Brain pericyte (primary cell): ENCODE measurements at places on chromosomes 7 and 10.

DNA sequence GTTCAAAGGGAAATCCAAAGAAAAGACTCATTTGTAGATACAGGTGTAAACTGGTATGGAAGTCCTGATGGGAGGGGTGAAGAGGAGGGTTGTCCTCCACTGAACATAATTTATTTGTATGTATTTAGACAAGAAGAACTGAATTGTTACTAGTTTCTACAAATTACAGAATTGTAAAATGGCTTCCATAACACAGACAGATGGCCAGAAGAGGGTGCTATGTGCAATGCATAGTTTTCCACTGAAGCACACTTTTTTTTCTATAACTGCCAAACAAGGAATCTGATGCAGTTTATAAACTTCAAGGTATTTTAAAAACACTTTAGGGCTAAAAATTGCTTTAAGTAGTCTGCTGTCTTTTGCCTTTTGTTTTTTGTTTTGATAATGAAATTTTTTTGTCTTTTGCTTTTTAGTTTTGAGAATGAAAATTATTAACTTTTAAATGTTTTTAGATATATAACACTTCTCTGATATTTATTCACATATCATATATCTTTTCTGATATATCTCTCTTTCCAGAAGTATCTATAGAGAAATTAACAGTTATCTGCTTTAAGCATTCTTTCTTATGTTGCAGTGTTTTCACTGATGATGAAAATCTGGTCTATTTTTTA is 58.5 kb downstream of the PHYHIPL start:
- no peak for DNase-seq

DNA sequence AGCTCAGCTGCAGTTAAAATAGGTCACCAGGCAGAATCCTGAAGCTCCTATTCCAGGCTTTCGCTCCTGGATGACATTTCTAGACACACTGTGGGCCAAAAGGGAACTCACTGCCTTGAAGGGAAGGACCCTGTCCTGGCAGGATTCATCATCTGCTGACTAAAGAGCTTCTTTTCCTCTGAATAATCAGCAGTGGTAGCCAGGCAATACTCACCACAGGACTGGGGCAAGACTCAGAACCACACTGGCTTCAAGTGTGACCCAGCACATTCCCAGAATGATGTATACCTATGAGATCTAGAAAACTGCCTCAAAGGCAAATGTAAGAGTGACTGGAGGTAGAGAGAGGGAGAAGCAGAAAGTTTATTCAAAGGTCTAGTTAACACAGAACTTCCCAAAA is 29.5 kb upstream of the EBF3 start:
- no peak for DNase-seq

DNA sequence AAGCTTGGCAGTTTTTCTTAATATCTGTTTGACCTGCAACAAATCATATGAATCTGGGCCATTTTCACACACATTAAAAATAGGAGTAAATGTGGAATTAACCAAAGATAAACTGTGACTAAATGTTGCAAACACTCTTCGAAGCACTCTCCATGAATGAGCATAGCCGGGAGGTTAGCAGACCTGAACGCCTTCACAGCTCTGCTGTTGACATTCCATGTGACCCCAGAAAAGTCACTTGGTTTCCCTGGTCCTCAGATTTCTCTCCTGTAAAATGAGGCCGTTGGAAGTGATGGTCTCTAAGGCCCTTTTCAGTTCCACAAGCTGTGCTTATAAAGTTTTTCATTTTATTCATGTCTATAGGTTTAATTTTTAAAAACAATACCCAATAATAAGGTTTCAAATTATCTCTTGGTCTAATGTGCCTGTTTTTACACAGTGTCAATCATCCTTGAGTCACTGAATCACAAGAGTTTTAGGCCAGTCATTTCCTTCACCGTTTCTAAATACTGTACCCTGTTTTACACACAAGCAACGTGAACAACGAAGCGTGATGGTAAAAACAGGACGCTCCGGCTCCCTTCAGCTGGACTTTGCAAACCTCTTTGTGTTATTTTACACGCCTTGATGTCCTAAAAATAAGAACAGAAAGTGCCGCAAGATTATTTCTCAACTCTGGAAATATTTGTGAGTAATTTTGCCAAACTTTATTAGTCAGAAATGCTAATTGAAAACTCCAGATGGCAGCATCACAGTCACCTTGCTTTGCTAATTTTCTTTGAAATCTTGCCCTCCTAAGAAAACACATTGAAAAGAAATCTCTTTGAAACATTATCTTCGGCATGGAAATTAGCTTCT is 38.6 kb upstream of the MET start:
- no peak for DNase-seq

DNA sequence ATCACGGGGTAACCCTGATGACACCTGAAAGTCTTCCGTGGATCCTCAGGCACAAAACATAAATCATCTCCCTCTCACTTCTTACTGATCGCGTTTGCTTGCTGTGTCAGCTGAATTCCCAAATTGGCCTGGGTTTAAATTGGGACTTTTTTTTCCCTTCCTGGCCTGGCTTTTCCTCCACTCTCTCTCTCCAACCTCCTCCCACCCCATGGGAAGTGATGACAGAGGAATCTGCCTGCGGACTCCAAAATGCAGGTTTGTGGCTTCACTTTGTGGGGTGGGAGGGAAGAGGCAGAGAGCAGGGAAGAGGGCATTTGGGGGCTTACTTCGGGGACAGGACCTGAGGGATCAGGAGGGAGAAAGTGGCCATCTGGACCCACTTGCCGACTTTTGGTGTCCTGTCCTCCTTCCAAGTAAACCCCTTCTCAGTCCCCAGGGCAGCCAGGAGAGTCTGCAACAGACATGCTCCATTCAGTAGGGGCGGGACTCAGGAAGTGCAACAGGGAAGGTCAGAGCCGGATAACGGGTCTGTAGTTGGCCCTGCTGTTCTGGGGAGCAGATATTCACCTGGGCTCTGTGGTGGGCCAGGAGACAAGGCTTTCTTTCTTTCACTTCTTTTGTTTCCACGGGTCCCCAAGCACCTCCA is 172.7 kb downstream of the PLXNA4 start:
- DNase-seq = no peak

DNA sequence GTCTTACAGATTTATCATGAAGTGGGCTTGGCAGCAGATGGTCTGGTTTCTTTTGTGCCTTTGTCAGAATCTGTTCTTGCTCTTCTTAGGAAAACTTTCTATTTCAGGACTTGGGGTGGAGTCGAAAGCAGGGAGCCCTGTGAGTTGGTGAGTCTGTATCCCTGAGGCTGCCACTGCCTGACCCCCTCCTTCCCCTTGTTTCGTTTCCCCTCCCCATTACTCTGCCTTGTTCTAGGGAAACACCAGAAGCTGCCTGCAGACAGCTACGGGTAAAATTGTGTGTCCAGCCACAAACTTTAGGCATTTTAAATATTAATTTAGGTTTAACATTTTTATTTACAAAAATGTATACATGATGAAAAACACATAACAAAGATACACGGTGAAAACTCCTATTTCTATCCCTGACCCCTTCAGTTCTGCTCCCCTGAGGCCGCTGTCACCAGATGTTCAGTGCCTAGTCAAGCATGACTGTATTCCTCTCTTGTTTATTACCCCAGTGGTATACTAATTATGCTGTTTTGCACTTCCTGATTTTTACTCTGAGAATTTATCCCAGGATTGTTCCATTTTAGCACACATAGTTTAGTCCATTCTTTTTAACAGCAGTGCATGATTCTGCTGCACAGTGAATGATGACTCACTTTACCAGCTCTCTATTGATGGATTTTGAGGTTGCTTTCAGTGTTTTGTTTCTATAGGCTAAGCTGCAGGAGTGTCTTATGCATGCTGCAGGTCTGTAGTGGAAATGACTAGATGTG is 9.1 kb downstream of the TSPAN14 start:
- DNase-seq = no peak

DNA sequence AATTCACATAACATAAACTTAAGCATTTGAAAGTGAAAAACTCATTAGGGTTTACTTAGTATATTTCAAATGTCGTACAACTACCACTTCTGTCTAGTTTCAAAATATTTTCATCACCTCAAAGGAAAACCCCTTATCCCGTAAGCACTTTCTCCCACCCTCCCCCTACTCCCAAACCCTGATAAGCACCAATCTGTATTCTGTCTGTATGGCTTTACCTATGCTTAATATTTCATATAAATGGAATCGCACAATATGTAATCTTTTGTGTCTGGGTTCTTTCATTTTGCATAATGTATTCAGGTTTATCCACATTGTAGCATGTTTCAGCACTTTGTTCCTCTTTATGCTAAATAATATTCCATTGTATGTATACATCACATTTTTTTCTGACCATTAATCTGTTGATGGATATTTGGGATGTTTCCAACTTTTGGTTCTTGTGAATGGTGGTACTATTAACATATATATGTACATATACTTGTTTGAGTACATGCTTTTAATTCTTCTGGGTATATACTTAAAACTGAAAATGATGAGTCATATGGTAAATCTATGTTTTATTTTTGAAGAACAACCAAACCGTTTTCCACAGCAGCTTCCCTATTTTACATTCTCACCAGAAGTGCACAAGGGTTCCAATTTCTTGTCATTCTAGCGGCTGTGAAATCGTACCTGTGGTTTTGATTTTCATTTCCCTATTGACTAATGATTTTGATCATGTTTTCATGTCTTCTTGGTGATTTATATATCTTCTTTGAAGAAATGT is 6.2 kb upstream of the STARD3NL start:
- no peak for DNase-seq
